ENCODE measurements at places on chromosomes 16 and 17.
A peak's percentile ranks its signal among the peaks of the same experiment; 100 is the strongest.

DNA sequence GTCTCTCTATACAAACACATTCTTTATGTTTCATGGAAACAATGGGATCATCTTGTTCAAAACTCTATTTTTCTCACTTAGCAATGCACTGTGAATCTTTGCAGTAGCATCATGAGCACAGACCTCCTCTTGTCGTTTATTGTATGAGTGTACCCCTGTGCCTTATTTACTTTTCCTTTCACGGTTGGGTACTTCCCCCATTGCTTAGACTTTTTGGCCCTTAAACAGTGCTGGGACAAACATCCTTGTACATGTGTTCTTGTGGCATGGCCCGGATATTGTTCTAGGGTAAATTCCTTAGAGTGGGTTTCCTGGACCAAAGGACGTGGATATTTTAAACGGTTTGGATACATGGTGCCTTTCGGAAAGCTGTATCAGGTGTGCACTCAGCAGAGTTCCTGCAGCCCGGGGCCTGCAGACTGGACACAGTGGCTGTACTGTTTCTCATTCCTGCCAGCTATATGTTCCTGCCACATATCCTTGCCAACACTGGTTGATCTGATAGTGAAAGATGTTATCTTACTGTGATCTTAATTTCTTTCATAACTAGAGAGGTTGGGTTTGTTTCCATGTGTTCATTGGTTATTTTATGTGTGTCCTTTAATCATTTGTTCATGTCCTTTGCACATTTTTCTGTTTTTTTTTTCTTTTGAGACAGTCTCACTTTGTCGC is 111.1 kb downstream of the OR1D5 start:
- no peak for DNase-seq

GRCh38 chr16:1378087-1378803 is 26.5 kb downstream of the GNPTG start:
- no peak for DNase-seq

DNA sequence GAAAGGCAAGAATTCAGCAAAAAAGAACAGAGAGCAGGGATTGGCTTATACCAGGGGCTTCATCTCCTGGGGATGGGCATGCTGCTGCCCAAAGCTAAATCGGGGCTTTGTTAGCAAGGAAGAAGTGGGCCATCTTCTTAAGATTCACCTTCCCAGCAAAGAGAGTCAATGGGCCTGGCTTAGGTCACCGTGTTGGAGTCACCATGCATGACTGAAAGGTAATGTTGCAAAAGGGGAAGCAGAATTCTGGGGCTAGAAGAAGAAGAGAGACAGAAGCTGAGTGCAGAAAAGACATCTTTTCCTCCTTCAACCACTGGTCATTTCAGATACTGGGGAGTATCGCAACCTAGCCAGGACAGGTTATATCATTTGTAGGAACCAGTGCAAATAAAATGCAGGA is 76.3 kb upstream of the KIFC3 start:
- DNase-seq = no peak

DNA sequence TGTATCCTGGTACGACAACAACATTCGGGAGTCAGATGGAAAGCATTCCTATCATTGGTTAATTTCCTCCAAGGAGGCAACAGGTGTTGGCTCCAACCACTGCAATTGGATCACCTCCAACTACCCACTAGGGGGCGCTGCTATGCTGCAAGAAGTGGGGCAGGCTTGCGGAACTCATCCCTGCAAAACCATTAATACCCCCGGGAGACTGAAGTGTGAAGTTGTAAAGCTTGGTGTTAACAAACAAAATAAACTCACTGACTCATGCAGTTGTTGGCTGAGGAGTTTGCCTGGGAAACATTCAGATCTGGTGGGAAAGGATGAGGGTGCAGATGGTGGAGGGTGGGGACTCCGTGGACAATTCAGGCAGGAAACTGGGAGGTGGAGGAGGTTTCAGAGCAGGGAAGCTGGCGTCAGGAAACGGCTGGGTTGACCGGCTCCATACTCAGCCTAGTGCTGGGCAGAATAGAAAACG is 84.9 kb downstream of the HS3ST2 start:
- peak; percentile 51 for DNase-seq

DNA sequence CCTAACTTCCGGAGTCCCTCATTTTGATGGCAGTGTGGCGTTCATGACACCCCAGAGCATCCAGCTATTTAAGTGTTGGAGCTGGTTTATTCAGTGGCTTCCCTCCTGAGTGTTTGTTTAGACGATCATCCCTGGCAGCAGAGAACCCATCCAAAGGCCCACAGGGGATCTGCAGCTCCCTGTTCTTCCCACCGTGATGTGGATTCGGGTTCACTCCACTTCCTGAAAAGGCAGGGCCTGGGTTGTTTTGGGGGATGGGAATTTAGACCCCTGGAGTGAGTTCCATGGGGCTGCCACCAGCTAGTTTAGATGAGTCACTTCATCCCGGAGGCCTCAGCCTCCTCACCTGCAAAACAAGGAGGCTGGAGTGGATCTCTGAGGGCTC is 2.3 kb downstream of the KSR1 start:
- no peak for DNase-seq

- no peak for DNase-seq
Measured at GRCh38 chr17:20922128-20922670, 120.6 kb downstream of the USP22 start.

GRCh38 chr16:78421181-78421708 is 321.8 kb downstream of the WWOX start:
- DNase-seq = no peak

DNA sequence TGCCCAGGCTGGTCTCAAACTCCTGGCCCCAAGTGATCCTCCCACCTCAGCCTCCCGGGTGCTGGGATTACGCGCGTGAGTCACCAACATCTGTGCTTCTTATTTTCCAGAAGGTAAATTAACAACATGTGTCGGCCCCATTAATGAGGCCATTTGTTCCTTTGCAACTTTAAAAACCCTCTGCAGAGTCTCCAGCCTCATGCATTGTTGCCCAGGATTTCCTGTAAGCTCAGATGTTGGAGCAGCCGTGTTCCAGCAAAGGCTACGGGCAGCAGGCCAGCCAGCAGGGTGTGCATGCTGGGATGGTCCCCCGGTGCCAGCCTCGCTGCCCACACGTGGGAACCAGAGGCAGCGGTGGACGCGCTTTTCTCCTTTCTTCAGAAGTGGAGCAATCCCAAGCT is 19.1 kb upstream of the HEXD start:
- peak; percentile 67 for DNase-seq

DNA sequence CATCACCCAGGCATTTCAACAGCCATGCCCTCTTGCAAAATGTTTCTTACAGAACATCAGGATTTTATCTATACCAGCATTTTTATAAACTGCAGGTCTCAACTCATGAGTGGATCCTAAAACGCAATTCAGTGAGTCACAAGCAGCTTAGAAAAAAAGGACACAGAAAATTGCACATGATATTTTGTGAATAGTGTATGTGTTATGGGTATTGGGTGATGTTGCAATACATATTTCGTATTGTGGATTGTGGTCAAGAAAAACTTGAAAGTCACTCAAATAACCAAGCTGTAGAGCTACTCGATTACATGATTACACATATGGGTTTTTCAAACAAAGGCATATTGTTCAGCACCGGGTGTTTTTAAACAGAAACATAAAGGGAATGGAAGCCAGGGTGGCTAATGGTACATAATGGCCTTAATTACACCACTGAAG is 1.4 kb downstream of the WIPI1 start:
- no peak for DNase-seq

GRCh38 chr16:22220714-22221113 is 14.6 kb downstream of the EEF2K start:
- DNase-seq = peak; percentile 72

DNA sequence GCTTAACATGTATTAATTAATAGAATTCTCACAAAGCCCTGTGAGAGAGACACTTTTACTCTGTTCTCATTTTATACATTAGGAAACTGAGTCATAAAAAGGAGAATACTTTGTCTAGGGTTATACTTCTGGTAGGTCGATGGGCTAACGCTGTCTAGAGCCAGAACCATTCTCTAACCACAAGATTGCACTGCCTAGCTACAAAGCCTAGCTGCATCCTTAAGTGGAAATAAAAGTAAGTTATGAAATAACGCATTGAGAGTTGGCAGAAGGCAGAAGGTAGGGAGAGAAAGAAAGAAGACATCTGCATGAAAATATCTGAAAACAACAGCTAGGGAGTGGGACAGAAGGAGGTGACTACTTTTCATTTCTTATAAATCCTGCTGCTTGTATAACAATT is 33.2 kb downstream of the IRX6 start:
- DNase-seq = no peak

DNA sequence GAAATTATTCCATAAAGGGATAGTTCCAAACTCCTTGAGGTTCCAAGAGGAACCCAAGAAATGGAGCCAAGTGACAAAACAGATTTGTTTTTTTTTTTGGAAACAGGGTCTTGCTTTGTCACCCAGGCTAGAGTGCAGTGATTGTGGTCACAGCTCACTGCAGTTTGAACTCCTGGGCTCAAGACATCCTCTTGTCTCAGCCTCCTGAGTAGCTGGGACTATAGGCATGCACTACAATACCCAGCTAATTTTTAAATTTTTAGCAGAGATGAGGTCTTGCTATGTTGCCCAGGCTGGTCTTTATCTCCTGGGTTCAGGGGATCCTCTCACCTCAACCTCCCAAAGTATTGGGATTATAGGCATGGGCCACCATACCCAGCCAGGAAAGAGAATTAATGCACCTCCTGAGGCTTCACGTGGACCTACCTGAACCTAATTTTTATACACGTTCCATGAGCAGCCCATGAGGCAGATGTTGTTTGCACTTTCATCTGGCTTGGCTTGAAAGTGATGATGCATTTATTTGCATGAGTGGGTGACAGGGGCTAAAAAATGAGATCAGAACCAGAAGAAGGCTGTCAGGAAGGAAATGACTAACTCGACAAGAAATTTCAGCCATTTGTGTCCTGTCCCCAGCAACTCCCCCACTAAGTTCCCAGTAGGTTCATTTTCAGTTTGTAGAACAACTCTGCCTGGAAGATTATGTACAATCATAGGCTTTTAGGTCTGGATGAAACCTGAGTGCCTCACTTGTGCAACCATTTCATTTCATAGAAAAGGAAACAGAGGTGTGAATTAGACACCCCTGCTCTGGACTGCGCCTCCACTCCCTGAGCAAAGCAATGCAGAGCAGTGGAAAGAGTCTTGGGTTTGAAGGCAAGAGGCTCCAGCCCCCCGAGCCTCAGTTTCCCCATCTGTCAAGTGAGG is 10.3 kb upstream of the IRF8 start:
- no peak for DNase-seq

- no peak for DNase-seq
Measured at GRCh38 chr16:75452464-75453190, 11.9 kb downstream of the TMEM170A start.

DNA sequence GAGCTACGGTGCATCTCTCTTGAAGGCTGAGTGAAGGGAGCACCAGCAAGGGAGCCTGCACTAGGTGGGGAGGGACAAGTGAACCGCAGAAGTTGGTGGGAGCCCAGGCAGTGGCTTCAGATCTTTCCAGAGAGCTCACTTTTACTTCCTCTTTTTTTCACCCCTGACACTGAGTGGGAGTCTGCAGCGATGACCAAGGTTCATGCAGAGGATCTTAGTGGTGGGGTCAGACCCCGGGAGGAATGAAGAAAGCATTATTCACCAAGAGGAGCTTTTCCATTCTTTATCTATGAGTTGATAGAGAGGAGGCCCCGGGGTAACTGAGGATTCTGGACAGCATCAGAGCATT is 3.0 kb upstream of the CCL2 start:
- DNase-seq = no peak

DNA sequence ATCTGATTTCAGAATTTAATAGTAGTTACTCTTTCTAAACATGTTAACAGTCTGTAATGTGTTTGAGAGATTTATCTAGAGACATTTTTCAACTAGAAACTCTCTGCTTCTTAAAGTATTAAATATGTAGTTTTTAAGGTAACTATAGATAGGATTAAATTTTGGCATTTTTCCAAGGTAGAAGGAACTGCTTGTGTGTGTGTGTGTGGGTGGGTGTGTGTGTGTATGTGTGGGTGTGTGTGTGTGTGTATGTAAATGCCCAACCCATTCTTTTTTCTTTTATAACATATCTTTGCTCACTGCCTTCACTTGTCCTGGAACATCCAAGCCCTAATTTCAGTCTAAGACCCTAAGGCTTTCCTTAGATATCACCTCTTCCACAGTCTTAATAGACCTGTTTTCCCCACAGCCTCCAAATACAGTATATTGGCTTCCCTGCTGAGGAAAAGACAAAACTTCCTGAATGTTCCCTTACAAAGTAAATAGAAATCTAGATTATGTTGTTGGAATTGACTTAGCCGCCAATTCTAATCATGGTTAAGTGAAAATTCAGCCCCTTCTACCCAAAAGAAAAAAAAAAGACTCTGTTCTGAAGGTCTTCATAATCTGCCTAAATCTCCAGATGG is 33.5 kb downstream of the NUP93 start:
- no peak for DNase-seq

DNA sequence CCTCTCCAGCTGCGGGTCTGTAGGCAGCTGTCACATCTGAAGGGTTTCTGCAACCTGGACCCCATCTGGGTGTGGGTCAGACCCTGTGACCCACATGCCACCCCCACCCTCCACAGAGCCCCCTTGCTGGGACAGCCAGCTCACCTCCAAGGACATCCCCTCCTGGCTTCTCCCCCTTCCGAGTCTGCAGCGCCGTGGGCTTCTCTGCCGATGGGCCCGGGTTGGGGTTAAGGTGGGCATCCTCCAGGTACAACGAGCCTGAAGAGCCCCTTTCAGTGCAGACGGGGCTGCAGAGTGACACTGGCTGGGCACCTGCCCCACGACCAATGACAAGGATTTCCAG is 28.9 kb downstream of the OR1D5 start:
- no peak for DNase-seq

DNA sequence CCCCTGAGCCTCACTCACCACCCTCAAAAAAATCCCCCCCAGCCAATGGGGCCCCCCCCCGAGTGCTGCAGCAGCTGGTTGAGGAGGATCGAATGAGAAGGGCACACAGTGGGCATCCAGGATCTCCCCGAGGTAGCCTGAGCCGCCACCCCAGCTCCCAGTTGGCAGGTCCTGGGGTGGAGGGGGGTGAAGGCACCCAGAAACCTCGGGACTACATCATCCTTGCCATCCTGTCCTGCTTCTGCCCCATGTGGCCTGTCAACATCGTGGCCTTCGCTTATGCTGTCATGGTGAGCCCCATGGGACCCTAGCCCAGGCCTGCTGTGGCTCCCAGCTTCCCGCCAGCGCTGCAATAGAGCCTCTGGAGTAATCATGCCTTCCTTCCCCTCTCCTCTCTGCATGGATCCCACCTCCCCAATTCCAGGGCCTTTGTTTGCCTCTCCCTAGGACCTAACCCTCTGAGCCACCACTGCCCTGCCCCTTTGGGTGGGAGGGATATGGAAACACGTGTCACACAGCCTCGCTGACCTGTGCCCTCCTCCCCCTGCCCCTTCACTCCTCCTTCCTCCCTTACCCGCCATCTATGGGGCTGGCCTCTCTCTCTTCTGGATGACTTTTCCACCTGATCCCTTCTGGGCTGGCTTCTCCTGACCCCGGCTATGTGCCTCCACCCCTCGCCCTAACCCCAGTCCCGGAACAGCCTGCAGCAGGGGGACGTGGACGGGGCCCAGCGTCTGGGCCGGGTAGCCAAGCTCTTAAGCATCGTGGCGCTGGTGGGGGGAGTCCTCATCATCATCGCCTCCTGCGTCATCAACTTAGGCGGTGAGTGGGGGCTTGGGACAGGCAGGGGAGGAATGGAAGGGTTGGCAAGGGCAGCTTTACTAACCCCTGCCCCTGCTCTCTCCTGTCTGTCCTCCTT is 1.9 kb downstream of the PRRT2 start:
- no peak for DNase-seq

GRCh38 chr16:11361701-11362451 is 16.6 kb downstream of the RMI2 start:
- DNase-seq = no peak

All from anterior cingulate cortex (tissue), 58 donors.